ENCODE measurements at places on chromosomes 3 and 15. TPM values are rescaled to one million over a fixed set of nuclear protein-coding genes. Genes with fewer than 3 reads are reported as not detected.
A peak's percentile ranks its signal among the peaks of the same experiment; 100 is the strongest.

GRCh38 chr3:186185194-186185787 is 76.4 kb upstream of the ETV5 start:
- no peak for DNase-seq

DNA sequence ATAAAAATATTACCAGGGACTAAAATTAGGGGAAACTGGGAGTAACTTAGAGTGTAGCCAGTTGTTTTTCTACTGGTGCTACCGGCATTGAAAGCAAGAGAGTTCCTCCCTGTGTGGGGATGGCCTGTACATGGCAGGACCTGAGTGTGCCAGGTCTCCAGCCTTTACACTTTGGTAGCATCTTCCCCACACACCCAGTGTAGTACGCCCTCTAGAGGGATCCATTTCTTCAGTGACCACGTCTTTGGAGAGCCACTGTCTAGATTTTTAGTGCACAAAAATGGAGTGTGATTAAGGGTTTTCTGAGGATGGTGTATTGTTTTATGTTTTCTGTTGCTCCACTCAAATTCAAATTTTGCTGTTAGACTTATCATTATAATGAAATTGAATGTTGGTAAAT is 507.0 kb upstream of the TPRG1 start:
- DNase-seq = no peak

The SYNM gene
- total RNA-seq = 251 TPM

The LARP6 gene
- total RNA-seq = 45.0 TPM

DNA sequence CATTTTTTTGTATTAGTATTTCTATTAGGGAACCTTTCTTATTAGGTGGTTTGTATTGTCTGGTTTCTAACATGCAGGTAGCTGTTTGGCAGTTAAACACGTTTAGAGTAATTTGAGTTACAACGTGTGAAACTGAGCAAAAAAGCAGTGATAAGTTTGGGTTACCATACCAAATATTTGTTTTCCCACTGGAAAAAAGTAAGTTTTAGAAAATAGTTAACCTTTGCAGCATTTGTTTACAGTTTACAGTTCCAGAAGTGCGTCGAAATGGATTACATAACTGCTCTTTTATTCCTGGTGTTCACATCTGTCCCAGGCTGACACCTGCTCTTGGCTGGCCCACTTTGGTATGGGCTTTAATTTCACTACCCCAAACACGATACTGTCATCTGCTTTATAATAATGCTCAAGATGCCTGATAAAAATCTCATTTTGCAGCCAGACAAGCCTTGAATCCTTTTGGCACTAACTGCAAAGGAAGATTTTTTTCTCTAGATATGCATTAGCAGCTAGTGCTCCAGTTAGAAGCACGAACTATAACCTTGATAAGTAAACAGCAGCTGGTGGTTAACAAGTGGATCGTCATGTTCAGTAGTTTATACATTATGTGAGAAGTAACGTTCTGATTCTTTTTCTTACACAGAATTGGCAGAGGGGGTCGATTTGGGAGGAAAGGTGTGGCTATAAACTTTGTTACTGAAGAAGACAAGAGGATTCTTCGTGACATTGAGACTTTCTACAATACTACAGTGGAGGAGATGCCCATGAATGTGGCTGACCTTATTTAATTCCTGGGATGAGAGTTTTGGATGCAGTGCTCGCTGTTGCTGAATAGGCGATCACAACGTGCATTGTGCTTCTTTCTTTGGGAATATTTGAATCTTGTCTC is 5.3 kb downstream of the EIF4A2 start:
- DNase-seq = no peak

The KLHL24 gene
- 199 TPM for total RNA-seq

DNA sequence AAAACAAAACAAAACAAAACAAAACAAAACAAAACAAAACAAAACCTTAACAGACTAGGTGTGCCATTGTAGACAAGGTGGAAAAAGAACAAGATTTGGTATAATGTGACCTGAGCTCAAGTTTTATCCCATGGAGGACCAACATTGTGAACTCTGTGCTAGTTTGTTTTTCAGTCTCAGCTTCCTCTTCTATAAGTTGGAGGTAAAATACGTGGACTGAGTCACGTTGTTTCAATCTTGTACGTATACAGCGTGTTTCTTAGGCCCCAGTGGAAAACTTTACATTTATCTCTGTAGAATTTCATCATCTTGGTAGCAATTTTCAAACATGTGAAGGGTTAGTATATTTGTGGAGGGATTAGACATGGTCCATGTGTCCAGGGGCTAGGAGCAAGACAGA is 261.6 kb downstream of the CD47 start:
- no peak for DNase-seq

- DNase-seq = no peak
Observed at GRCh38 chr3:131705099-131705498, 202.3 kb upstream of the MRPL3 start.

The ACSBG1 gene
- 0.05 TPM for total RNA-seq

GRCh38 chr15:97786741-97787140 is 173.8 kb upstream of the ARRDC4 start:
- no peak for DNase-seq

DNA sequence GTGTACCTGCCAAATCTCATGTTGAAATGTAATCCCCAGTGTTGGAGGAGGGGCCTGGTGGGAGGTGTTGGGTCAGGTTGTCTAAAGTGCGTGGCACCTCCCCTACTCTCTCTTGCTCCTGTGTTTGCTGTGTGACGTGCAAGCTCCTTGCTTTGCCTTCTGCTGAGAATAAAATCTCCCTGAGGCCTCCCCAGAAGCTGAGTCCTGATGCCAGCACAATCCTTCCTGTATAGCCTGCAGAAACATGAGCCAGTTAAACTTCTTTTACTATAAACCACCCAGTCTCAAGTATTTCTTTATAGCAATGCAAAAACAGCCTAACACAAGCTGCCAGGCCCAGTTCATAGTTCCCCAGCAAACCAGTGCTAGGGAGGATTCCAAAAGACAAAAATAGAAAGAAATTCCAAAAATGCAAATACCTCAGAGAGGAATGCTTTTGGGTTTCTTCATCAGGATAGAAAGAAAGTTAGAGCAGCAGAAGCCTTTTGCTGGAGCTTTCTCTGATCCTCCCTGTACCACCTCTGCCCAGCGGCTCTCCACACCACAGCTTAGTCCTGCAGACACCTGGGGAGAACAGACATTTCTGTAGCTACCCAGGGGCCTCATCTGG is 25.9 kb upstream of the CDV3 start:
- peak; percentile 24 for DNase-seq

GRCh38 chr3:155390351-155390750 is 96.9 kb upstream of the STRIT1 start:
- no peak for DNase-seq

The PLA2G4D gene
- total RNA-seq = not detected

GRCh38 chr3:53420831-53421230 is 73.5 kb upstream of the DCP1A start:
- DNase-seq = no peak

DNA sequence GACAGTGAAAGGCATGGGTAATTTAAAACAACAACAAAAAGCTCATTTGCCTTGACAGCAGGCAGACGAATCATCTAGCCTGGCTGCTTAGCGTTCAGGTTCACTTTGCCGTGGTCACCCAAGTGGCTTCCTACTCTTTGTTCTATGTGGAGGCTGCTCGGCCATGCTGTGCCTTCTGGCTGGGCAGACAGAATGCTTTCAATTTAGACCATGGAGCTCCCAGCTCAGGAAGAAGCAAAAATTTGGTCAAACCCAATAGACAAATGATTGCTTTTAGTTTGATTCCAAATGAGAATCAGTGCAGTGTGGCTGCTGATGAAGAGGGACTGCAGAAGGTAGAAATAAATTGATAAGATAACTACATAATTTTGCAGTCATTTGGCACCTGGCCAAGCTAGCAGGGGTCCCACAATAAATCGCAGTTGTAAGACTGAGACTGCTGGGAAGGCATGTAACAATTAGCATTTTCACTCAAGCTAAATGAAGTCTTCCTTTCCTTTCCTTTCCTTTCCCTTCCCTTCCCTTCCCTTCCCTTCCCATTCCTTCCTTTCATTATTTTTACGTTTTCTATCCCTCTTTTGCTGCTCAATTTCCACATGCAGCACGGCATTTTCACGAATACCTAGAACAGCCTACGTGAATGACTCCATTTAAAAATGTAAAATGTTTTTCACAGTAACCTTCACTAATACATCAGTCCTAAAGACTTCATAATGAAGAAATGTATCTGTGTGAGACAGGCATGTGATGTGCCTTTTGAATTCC is 360.4 kb upstream of the TGFBR2 start:
- DNase-seq = no peak

GRCh38 chr3:58336135-58336882 is 3.6 kb downstream of the PXK start:
- no peak for DNase-seq

The THPO gene
- not detected for total RNA-seq

DNA sequence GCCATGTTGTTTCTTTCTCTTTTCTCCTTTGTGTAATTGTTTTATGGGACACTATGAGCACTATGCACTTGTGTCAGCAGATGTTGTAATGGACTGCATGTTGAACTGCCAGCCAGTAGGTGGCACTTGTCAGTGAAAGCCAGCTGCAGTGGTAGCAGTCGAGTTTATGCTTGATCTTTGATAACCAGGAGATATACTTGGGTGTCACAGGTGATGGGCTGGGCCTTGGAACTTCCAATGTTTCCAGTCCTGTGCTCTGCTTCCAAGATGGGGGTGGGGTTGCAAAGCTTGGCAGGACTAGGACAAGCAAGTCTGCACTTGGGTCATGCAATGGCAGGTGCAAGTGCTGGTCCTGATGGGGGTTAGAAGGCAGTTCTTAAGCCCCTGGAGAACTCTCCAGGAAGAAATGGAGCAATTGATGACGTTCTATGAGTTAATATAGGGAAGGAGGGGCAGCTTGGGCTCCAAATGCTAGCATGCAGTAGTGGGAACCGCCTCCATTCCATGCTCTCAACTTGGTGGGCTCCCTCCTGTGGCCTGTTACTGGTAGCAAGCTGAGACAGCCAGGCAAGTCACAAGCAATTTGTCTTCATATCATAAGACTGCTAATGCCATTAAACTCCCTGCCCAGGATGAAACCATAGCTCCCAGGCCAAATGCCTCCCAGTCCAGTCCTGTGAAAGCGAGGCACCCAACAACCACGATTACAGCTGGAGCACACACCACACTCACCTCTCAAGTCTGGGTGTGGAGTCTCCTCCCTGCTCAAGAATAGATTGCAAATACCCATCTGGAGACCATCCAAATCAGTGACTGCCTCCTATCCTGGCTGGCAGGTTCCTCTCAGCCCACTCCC is 287.2 kb downstream of the CGGBP1 start:
- peak; percentile 25 for DNase-seq

The HTR3E gene
- total RNA-seq = not detected

DNA sequence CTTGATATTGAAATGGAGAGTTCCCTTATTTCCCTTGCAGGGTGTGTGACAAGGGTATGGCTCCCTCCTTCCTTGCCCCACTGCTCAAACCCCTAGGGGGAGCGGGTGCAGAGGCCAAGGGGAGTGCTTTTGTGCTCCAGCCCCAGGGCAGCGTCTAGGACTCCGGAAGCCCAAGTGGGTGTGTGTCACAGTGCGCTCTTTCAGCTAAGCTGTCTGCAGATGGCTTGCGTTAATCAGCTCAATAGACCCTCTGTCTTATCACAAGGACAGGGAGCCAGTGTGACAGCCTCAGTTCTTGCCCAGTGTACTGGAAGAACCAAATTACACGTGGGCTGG is 523.6 kb upstream of the LMCD1 start:
- no peak for DNase-seq

- DNase-seq = no peak
Observed at GRCh38 chr15:87850916-87851315, 405.6 kb downstream of the NTRK3 start.

DNA sequence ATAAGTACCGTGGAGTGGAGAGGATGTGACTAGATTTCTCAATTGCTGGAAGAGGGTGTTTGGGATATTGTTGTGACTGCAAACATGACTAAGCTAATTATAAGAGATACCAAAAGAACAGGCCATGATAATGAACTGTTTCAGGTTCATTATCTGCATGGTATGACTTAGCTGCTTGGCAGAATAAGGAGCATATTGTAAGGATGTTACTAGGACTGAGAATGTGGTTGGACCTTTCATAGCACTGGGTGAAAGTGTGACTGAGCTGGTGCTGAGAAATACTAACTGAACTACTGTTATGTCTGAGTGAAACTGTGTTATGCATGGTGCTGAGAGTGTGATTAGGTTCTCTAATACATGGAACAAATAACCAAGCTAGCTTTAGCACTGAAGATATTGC is 11.0 kb downstream of the SCN10A start:
- DNase-seq = no peak

The TTLL13 gene
- 0.14 TPM for total RNA-seq

DNA sequence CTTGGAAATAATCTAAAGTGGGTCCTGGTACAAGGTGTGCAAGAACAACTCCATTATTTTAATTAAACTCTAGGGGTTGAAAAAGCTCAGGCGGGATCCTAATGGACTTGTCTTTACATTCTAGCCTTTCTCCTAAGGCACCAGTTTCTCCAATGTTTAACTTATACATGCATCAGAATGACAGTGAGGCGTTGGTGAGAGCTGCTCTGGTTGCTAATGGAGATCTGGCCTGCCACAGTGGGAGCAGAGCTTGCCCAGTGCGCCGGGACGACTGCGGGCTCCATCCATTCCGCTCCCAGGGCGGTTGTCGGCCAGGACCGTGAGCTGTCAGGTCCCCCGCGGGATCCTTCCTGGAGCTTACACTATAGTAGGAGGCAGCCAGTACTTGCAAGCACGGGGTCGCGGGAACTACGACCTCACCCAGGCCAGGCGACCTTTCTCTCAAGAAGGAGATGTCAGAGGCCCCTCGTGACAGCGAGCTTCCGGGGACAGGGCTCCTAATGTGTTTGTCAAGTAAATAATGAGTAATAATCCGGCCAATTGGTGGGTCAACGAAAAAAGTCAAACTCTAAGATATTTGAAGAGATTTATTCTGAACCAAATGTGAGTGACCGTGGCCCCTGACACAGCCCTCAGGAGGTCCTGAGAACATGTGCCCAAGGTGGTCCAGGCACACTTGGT is 991 bp upstream of the HIGD1A start:
- peak; percentile 49 for DNase-seq

GRCh38 chr3:149369991-149370866 is 7.2 kb downstream of the TM4SF1 start:
- DNase-seq = no peak

DNA sequence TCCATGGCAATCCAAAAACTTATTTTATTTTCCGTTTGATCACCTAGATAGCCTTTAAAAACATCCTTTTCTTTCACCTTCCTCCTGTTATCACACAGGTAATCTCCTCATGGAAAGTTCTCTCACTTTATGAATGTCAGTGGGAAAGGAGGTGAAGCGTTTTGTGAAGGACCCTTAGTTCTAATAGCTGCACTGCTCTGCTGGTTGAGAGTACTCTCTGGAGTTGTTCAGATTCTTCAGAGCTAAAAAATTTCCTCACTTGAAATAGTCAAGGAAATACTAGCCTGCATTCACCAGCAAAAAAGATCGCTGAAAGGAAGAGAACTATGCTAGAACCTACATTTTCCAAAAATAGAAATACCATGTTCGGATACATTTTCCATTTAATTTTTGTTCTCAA is 934.9 kb downstream of the VGLL3 start:
- DNase-seq = no peak

GRCh38 chr3:101010296-101010695 is 17.1 kb upstream of the ABI3BP start:
- no peak for DNase-seq
